ENCODE measurements at places on chromosomes 2 and 18.

DNA sequence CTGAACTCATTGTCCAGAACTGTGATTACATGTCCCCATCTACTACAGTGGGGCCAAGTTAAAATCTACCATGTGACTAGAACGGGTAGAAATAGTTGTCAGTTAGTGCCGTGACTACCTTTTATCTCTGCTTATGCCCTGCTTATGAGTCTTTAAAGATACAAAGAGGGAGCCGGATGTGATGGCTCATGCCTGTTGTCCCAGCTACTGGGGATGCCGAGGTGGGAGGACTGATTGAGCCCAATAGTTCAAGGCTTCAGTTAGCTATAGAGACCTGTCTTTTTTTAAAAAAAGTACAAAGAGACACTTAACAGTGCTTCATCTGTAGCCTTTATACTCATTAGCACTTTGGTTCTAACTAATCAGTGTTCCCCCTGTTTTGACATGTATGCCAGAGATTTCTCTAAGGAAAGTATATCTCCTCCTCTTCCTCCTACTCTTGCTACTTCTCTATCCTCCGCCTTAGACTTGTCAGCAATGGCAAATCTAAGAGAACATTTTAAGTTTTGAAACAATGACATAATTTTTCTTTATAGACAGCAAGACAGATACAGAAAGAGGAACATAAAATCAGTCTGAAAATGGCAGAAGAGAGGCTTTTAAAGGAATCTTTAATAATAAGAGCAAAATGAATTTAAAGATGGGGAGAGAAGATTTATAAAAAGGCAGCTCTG is 45.0 kb downstream of the NBEAL1 start:
- no peak for DNase-seq

DNA sequence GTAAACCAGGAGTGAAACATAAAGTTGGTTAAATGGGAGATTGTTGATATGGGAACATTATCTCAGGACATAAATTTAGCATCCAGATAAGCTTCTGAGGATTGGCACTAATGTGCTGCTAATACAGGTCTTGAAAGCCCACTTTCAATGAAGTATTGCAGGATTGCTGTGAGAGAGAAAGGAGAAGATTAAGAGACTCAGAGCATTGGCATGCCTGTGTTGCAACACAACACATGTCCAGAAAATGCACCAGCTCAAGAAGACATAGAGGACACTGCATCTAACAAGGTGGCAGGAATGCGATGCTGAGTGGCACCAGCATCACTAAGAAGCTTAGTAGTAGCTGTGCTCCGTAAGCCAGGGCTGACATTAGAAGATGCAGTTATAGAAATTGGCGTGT is 728.9 kb downstream of the SUCLG1 start:
- DNase-seq = peak; percentile 3

GRCh38 chr2:238868616-238869292 is 20.9 kb downstream of the TWIST2 start:
- peak; percentile 88 for DNase-seq

DNA sequence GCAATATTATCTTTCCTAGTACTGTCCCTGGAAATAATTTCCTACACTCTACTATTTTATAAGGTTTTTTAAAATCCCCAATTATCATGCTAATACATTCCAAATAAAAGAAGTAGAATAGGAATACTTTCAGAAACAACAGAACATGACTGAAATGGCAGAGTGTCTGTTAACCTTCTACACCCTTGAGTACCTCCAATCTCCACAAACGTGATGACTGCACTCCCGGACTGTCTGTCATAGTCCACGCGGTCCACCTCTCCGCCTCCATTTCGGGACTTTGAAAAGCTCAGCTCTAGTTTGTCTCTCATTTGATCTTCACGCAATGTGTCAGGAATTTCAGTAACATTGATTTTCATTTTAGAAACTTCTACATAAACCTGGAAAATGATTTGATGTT is 13.6 kb upstream of the RBM43 start:
- DNase-seq = no peak

GRCh38 chr2:64328415-64328722 is 125.6 kb upstream of the LGALSL start:
- no peak for DNase-seq

DNA sequence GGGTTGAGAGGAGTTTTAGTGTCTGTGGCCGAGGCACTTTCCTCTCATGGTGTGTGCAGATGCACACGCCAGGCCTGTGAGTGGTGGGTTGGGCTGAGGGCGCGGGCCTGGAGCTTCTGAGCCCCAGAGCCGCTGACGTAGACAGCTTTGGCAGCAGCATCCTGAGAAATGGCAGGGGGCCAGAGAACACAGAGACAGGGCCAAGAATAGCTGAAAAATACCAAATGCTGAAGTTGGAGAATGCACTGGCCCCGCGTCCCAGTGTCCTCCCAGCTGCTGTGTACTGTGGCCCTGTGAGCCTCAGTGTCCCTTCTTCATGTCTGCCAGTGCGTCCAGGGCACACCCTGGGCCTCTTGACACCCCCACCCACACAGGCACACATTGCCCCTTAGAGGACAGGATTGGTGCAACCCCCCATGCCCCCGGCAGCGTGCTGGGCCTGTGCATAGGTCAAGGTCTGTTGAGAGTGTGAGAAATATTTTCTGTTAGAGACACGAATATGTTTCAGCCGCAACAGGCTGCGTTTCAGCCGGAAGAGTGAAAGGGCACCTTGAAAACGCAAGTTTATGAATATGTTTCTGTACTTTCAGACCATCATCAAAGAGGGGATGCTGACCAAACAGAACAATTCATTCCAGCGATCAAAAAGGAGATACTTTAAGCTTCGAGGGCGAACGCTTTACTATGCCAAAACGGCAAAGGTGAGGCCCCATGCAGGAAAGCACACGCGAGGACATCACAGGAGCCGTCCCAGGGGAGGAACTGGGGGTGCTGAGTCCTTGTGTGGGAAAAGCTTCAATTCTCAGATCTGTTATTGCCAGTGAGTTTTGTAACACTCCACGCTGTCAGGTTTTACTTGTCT is 33.6 kb downstream of the DGKD start:
- peak; percentile 97 for DNase-seq

- DNase-seq = no peak
These were observed 218.3 kb downstream of the GLI2 start for GRCh38 chr2:120953843-120954584.

DNA sequence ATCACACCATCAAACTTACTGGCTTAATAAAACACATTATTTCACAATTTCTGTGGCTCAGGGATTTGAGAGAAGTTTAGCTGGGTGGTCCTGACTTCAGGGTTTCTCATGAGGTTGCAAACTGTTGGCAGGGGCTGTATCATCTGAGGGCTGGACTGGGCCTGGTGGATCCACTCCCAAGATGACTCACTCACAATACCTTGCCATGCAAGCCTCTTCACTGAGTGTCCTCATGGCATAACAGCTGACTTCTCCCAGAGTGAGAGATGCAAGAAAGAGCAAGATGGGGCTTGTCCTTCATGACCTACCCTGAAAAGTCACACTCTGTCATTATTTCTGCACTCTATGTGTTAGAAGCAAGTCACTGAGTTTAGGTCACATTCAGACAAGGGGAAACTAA is 73.8 kb downstream of the AQP4 start:
- no peak for DNase-seq

- no peak for DNase-seq
These were observed 496.0 kb downstream of the ERBB4 start for GRCh38 chr2:212042562-212042961.

- DNase-seq = no peak
These were observed 103.7 kb downstream of the CACNB4 start for GRCh38 chr2:151995161-151995557.

DNA sequence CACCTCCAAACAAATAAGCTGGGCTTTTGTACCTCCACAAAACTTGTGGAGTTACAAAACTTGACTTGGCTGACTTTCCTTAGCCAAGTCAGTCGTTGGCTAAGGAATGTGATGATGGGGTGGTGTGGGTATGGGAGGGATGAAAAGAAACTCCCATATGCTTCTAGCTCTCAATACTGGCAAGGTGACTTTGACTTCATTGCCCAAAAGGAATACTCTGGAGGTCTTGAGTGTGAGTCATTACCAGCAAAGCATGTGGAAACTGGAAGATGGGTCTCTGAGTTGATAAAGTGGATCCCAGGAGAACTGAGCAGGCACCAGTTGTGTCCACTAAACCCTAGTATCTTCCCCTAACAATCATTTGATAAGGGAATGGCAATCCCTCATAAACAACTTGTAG is 226.7 kb downstream of the GULP1 start:
- peak; percentile 67 for DNase-seq

DNA sequence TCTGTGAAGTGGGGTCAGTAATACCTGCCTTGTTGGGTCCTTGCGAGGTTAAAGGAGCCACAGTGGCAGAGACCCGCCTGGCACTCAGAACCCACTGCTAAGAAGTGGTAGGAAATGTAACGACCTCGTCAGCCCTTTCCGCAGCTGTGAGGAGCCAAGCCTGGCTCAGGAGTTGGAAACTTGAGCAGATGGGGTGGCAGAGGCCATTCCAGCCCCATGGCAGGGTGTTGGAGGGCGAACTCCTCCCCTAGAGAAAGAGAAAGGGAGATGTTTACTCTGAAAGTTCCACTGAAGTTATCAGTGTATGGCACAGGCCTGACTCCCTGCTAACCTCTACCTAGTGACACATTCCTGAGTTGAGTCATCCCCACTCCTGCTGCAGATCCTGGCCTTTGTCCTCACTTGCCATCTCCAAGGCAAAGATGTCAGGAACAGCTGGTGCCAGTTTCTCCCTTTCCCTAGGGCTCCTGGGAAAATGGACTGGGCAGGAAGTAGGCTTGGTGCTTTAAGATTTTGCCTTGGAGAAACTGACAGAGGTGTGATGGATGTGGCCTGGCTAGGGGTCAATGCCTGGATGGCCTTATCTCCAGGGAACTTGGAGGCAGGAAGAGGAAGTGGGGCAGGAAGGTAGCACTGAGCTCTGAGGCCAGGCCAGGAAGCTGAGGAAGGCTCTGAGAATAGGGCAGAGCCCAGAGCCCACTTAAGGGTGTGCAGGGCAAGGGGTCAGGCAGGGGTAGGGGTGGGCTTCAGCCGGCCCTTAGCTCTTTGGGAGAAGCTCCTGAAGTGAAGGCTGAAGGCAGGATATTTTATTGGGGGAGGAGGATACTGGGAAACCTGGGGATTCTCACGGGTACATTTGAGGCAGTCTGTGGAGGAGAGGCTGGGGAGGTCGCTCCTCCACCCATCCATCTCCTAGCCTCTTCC is 888 bp downstream of the VAMP5 start:
- DNase-seq = peak; percentile 84

DNA sequence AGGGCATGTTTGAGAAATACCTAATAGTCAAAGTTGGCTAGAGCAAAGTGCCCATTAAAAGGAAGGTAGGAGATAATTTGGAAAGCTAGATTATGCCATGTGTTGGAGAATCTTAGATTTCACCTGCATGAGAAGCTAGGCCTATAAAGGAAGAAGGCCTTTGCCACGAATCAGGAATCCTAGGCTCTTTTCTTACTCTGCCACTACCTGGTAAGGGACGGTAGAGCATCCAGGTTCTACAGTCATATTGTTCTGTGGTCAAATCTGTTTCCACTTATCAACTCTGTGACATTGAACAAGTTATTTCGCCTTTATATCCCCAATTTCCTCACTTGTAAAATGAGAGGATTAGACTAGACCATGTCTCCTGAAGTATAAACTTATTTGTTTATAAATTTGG is 3.6 kb upstream of the KCNJ3 start:
- no peak for DNase-seq

GRCh38 chr2:127552846-127553245 is 17.4 kb downstream of the MYO7B start:
- DNase-seq = no peak

DNA sequence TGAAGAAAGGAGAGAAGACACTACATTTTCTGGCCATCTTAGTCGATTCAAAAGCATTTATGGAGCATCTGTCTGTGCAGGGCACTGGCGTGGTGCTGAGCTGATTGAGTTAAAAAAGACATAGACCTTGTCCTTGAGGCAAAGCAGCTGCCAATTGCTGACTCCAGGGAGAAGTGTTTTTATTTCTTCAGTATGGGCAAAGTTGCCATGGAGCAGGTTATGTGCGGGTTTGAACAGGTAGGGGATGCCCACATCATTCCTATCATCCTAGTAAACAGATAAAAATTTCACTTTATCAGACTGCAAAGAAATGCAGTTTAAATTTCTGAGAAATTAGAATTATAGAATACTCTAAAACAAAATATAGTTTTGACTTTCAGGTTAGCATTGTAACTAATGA is 125.8 kb downstream of the NUP35 start:
- no peak for DNase-seq

- no peak for DNase-seq
These were observed 92.9 kb downstream of the ACVR1 start for GRCh38 chr2:157783245-157783644.

DNA sequence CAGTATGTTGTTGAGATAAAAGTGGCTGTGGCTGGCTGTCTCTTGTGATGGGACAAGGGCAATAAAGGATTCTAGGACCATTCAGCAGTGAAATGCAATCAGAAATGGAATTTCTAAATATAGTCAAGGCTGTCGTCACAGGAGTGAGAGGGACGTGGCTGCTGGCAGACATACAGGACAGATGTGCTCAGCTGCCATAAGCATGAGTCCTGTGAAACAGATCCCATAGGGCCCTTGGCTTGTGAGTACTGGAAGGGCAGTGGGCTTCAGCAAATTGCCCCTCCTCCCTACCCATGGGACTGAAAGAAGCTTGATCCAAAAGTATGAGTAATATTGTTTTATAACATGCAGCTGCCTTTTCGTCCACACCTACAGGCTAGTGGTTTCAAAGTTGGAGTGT is 4.2 kb upstream of the CNNM3 start:
- DNase-seq = peak; percentile 25

- DNase-seq = no peak
These were observed 24.6 kb downstream of the ARL6IP6 start for GRCh38 chr2:152743002-152743401.

- no peak for DNase-seq
These were observed 154.9 kb upstream of the NCKAP5 start for GRCh38 chr2:133723133-133723532.

DNA sequence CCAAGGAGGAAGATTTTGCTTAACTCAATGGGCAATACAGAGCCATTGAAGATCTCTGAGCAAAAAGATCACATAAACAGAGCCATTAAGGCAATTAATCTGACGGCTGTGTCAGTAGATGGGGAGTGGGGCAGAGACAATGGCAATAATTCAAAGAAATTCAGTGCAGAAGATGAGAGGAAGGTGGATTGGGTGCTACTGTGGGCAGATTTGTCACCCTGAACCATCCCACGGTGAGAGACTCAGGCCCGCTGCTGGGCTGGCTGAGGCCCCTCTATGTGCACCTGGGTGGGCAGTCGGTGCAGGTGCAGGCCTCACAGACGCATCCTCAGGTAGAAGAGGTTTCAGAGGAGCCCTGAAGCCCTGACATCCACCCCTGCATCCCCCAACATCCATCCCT is 458.6 kb downstream of the EIPR1 start:
- no peak for DNase-seq

- DNase-seq = no peak
These were observed 48.2 kb downstream of the RNF138 start for GRCh38 chr18:32139835-32140283.

- DNase-seq = no peak
These were observed 6.8 kb downstream of the RAB12 start for GRCh38 chr18:8616028-8616401.

DNA sequence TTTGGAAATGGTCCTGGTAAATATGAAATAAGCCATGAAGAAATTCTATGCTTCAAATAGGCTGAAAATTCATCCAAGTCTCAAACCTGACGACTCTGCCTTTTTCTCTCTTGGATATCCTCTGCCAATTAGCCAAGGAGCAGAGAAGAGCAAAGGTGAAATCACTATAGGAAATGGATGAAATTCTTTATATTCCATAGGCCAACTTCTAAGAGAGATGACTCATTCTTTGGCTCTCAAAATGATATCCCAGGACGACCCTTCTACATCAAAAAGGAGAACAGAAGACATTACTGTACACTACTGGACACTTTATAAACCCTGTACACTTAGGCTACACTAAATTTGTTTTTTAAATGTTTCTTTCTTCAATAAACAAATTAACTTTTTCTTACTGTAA is 22.7 kb downstream of the PDE1A start:
- DNase-seq = peak; percentile 53

All from EH (cell line).